ENCODE measurements at places on chromosomes 12 and 14. TPM values are rescaled to one million over a fixed set of nuclear protein-coding genes. Genes with fewer than 3 reads are reported as not detected.

GRCh38 chr12:43237238-43237879 is 314.6 kb downstream of the ADAMTS20 start:
- H3K27me3 ChIP-seq, result no peaks in the 10 kb centered on the region
- H3K4me3 ChIP-seq, result no peak overlapping the region
- no peaks in the 10 kb centered on the region for H3K36me3 ChIP-seq
- DNase-seq, result no peak
- no peaks in the 10 kb centered on the region for H3K4me1 ChIP-seq

- H3K4me3 ChIP-seq, result no peak overlapping the region
- DNase-seq, result no peak
- no peaks in the 10 kb centered on the region for H3K4me1 ChIP-seq
- no peaks in the 10 kb centered on the region for H3K27me3 ChIP-seq
- no peak overlapping the region for H3K27ac ChIP-seq
Measured at GRCh38 chr12:68796399-68796798, 11.6 kb upstream of the MDM2 start.

- H3K36me3 ChIP-seq, result no peaks in the 10 kb centered on the region
- peaks cover 8% of the 10 kb centered on the region for H3K4me1 ChIP-seq
- no peaks in the 10 kb centered on the region for H3K27me3 ChIP-seq
- H3K4me3 ChIP-seq, result no peak overlapping the region
- DNase-seq, result no peak
- H3K27ac ChIP-seq, result no peak overlapping the region
Measured at GRCh38 chr12:10615532-10615931, 2.1 kb upstream of the MAGOHB start.

DNA sequence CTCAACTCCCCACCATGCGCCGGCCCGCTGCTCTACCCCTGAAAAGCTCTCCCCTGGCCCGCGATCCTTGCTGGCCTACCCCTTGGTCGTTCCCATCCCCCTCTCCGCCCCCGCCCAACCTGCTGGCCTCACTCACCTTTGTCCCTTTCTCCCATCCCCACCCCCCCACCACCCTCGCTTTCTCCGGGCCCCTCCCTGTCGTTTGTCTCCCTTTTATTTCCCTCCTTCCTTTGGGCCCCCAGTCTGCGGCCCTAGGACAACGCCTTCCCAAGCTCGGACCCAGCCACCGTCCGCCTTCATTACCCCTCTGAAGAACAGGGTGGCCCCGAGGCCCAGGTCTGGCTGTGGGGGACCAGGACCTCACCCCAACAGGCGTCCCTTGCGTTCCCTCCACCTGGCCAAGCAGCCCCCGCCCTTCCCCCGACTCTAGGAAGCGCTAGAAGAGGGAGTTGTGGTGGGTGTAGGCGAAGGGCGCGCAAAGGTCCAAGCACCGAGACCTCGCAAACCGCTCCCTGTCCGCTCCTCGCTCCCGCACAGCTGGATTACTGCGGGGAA is 6.9 kb upstream of the SLC7A7 start:
- no peaks in the 10 kb centered on the region for H3K27me3 ChIP-seq
- peaks cover 30% of the 10 kb centered on the region for H3K4me1 ChIP-seq
- H3K36me3 ChIP-seq, result no peaks in the 10 kb centered on the region
- H3K4me3 ChIP-seq, result no peak overlapping the region

DNA sequence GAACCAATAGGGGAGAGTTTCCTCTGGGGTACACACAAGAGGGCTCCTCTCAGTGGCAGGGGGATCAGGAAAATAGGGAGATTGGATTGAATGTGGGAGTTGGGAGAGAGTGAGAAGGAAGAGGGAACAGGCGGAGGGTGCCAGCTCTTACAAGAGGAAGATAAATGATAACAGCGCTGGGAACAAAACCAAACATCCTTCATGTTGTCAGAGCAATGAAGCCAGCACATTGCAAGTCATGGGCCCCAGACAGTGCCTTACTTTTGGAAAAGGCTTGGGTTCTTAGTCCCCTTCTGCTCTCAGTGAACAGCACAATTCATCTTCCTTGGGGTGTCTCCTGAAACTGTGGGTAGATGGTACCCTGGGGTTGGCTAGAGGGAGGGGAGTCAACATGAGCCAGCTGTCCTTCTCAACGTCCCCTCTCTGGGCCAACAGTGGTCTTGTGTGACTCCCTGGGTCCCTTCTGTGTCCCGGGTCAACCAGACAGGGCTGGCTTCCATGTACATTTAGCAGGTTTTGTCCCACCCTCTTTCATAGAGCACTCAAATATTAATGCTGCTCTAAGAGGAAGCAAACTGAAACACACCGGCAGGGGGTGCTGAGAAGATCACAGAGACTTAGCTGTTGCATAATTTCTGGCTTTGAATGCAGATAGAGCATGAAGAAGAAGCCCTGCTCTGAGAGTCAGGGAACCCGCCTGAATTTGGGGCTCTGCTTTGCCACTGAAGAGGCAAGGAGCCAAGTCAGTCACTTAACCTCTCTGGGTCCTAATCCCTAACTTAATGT is 138.5 kb downstream of the ESRRB start:
- no peak overlapping the region for H3K4me3 ChIP-seq
- no peaks in the 10 kb centered on the region for H3K27me3 ChIP-seq
- no peaks in the 10 kb centered on the region for H3K36me3 ChIP-seq

- no peak for DNase-seq
- no peak overlapping the region for H3K27ac ChIP-seq
- no peaks in the 10 kb centered on the region for H3K36me3 ChIP-seq
- no peak overlapping the region for H3K4me3 ChIP-seq
- H3K4me1 ChIP-seq, result no peaks in the 10 kb centered on the region
Measured at GRCh38 chr14:64005822-64006221, 153.0 kb downstream of the SYNE2 start.

GRCh38 chr14:99758121-99758821 is 34.9 kb upstream of the EML1 start:
- H3K4me3 ChIP-seq, result no peak overlapping the region
- peak overlapping the region; percentile 88 for H3K27ac ChIP-seq
- H3K36me3 ChIP-seq, result no peaks in the 10 kb centered on the region
- peak; percentile 96 for DNase-seq
- no peaks in the 10 kb centered on the region for H3K27me3 ChIP-seq

DNA sequence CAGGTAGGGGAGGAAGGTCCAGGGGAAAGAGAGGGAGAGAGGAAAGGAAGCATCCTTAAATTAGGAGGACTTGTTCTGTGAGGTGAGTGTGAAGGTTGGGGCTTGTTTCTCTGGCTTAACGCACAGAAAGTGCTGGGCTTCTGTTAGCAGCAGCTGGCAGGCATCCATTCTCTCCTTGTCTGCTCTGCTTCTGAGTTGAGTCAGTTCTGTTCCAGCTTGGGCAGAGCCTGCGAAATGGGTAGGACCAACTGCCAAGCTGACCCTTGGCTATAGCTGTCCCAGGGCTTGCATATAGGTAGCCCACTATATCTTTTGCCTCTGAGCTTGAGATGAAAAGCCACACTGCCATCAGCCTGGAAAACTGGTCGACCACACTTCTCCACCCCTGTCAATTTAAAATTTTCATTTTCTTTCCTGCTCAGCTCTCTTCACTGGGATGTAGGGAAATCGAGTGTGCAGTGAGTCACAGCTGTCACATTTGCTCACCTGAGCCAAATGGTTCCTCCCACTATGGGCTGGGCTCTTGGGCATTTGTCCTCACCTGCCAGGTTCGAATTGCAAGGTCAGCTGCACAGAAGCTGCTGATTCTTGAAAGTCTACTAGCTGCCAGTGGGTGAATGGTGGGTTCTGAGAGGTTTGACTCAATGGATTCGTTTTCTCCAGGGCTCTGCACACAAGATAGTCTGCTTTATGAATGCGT is 256.4 kb upstream of the PWP1 start:
- H3K4me3 ChIP-seq, result no peak overlapping the region
- H3K27ac ChIP-seq, result no peak overlapping the region
- no peak for DNase-seq
- H3K36me3 ChIP-seq, result no peaks in the 10 kb centered on the region
- no peaks in the 10 kb centered on the region for H3K4me1 ChIP-seq

Gene CLEC6A
- total RNA-seq, result not detected

Gene LRP1-AS
- total RNA-seq, result not detected

Gene CCNK
- total RNA-seq, result 33.1 TPM

Gene C3AR1
- 0.28 TPM for total RNA-seq

Data from IMR-90 (cell line).